ENCODE measurements at places on chromosomes 3 and 15.

GRCh38 chr15:40338921-40339620, 1.7 kb downstream of the CCDC9B start:
- DNase-seq, result no peak
- H3K4me3 ChIP-seq, result no peak overlapping the region
- peaks cover 5% of the 10 kb centered on the region for H3K4me1 ChIP-seq
- H3K36me3 ChIP-seq, result no peaks in the 10 kb centered on the region

DNA sequence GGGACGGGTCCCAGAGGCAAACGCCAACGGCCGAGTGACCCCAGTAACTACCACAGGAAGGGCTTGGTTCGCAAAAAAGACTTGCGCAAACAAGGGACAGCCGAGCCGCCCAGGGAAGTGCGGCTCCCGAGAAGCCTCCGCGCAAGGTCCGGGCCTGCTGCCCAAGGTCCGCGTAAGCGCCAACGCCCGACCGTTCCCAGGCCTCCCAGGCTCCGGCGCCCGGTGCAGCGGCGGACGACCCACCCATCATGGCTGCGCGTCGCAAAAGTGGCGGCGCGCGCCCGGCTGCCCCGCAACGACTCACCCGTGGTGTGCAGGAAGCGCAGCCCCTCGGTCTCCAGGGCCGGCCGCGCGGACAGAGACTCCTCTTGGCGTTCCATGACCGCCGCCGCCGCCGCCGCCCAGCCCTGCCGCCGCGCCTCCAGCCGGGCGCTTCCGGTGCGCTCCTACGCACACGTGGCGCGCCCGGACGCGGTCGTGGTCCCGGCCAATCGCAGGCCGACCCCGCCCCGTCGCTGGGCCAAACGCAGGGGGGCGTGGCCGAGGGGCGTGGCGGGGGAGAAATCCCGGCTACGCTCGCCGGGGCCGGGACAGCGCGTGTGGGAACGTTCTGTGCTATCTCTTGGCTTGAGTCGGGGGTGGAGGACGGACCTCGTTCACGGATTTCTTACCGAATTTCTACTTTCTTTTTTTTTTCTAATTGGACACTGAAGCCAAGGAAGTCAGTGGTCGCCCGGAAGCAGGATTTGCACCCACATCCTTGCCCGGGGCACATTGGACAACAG, at the start of gene SELENOS:
TSS of gene SELENOS (minus strand) at position 448 of the 785 bp plus-strand sequence. CDS start at position 380, 68 bp downstream.
- H3K27me3 ChIP-seq, result no peaks in the 10 kb centered on the region
- H3K4me3 ChIP-seq, result peak within 1 kb of the TSS; percentile 86

- no peak overlapping the region for H3K27ac ChIP-seq
- H3K4me1 ChIP-seq, result no peaks in the 10 kb centered on the region
- H3K4me3 ChIP-seq, result no peak overlapping the region
- no peak for DNase-seq
Measured at GRCh38 chr3:58144478-58145325, 66.1 kb downstream of the DNASE1L3 start.

- H3K4me3 ChIP-seq, result no peak overlapping the region
- no peak overlapping the region for H3K27ac ChIP-seq
- H3K36me3 ChIP-seq, result no peaks in the 10 kb centered on the region
- H3K4me1 ChIP-seq, result no peaks in the 10 kb centered on the region
Measured at GRCh38 chr15:34481370-34481769, 43.8 kb upstream of the GOLGA8A start.

GRCh38 chr3:46734773-46735172, 17.1 kb upstream of the PRSS50 start:
- H3K36me3 ChIP-seq, result no peaks in the 10 kb centered on the region
- H3K27ac ChIP-seq, result no peak overlapping the region
- no peak overlapping the region for H3K4me3 ChIP-seq
- H3K4me1 ChIP-seq, result no peaks in the 10 kb centered on the region
- DNase-seq, result no peak

- no peak for DNase-seq
- H3K4me3 ChIP-seq, result no peak overlapping the region
- no peaks in the 10 kb centered on the region for H3K36me3 ChIP-seq
- peaks cover 21% of the 10 kb centered on the region for H3K4me1 ChIP-seq
- H3K27me3 ChIP-seq, result no peaks in the 10 kb centered on the region
Measured at GRCh38 chr3:195263193-195263924, 7.6 kb downstream of the XXYLT1 start.

DNA sequence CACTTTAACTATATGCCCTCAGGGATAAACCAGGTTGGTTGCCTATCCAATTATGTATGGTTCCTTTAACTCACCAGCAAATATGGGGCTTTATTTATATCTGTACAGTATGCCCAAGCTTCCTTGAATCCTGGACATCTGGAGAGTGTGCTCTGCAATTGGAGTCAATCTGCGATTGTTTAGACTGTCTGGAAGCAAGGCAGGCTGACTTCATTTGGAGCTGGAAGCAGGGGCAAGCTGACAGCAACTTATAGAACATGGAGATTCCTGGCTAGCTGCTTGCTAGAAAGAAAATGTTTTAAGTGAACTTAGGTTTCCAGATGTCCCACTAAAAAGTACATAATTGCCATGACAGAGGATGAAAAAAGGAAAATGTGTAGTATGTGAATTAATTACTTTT, 63.7 kb upstream of the TPRG1 start:
- H3K27me3 ChIP-seq, result no peaks in the 10 kb centered on the region
- no peaks in the 10 kb centered on the region for H3K36me3 ChIP-seq
- peak; percentile 59 for DNase-seq
- no peak overlapping the region for H3K27ac ChIP-seq

DNA sequence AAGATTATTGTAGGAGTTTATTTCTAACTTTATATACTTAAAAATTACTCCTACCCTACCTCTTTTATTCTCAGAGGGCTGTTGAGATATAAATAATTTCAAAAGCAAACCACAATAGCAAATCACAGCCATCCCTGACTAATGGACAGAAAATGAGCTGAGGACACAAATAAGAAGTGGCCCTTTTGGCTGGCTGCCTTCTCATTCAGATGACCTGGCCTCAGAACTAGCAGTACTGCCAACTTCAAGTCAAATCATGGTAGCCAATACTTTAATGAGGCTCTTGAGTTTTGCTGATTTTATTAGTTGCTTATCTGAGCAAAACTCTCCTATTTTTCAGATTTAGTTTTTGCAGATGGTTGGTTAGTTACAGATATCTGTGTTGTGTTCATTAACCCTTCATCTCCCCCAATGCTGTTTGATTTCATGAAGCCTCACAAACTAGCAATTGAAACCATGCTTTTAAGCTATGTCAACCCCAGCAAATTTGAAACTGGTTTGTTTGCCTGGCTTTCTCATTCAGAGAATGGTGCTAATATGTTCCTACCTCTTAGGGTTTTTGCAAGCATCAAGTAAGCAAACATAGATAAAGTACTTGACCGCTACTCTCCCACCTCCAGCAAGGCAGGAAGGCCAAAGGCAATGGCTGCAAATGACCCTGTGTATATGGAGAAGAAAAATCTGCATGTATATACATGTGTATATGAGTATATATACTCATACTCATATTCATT, 73.4 kb upstream of the HACD2 start:
- no peak overlapping the region for H3K4me3 ChIP-seq
- DNase-seq, result peak; percentile 74
- H3K36me3 ChIP-seq, result no peaks in the 10 kb centered on the region
- H3K4me1 ChIP-seq, result peaks cover 39% of the 10 kb centered on the region
- peak overlapping the region; percentile 47 for H3K27ac ChIP-seq

- peaks cover 31% of the 10 kb centered on the region for H3K4me1 ChIP-seq
- H3K4me3 ChIP-seq, result peak overlapping the region; percentile 17
- no peaks in the 10 kb centered on the region for H3K27me3 ChIP-seq
- H3K27ac ChIP-seq, result peak overlapping the region; percentile 99
- no peaks in the 10 kb centered on the region for H3K36me3 ChIP-seq
Measured at GRCh38 chr3:129626744-129627349, 20.4 kb upstream of the PLXND1 start.

DNA sequence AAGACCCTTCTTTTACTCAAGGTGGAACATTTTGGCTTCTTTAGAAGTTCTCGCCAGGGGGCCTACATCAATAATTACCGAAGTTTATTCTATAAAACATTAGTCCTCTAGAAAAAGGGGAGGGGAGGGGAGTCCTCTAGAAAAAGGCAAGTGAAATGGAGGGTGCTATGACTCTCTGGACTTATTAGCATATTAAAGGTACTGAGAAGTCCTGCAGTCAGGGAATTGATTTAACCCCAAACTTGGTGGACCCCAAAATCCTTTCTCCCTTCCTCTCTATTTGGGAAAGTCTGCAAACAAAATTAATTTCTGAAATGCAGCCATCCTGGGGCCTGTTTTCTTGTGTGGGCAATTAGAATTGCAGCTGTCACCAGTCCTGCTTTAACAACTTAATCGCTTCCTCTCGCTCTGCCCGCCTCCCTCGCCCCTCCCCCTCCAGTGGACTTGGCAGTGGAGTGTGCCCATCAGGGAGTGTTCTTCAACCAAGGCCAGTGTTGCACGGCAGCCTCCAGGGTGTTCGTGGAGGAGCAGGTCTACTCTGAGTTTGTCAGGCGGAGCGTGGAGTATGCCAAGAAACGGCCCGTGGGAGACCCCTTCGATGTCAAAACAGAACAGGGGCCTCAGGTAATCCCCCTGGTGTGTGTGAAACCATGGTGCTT, 18.9 kb upstream of the LRRK1 start:
- no peaks in the 10 kb centered on the region for H3K36me3 ChIP-seq
- no peak for DNase-seq
- no peak overlapping the region for H3K27ac ChIP-seq
- no peaks in the 10 kb centered on the region for H3K27me3 ChIP-seq

DNA sequence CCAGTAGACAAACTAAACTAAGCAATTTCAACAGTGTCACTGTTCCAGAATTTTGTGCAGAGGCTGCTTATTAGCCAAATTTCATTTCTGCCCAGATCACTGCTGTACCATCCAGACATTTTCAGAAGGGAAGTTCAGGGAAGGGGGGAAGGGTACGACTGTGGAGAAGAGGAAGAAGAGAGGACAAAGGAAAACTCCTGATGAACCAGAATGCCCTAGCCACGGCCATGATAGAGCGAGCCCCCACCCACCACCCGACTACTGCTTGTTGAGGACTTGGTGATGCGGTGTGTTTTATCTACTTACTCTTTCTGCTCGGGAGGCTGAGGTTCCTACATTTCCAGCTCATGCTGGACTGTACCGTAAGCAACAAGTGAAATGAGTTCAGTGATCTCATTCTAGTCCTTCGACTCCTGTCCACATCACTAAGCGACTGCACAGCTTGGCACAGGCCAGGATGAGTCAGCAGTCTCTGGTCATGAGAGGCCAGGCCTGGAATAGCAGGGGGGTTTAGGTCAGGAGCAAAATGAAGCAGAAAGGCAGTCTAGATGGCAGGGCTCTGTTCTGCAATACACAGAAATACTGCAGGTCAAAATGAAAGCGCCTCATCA, 330.8 kb downstream of the TIGIT start:
- no peaks in the 10 kb centered on the region for H3K36me3 ChIP-seq
- no peak overlapping the region for H3K4me3 ChIP-seq
- no peaks in the 10 kb centered on the region for H3K27me3 ChIP-seq
- peak; percentile 75 for DNase-seq

GRCh38 chr3:100560426-100560825, 49.0 kb upstream of the ADGRG7 start:
- no peak overlapping the region for H3K4me3 ChIP-seq
- H3K27me3 ChIP-seq, result no peaks in the 10 kb centered on the region
- peak; percentile 42 for DNase-seq
- peaks cover 21% of the 10 kb centered on the region for H3K4me1 ChIP-seq
- no peak overlapping the region for H3K27ac ChIP-seq

GRCh38 chr15:39598958-39599845, 18.3 kb downstream of the THBS1 start:
- H3K27me3 ChIP-seq, result no peaks in the 10 kb centered on the region
- no peak overlapping the region for H3K4me3 ChIP-seq
- peaks cover 3% of the 10 kb centered on the region for H3K36me3 ChIP-seq
- no peak overlapping the region for H3K27ac ChIP-seq

DNA sequence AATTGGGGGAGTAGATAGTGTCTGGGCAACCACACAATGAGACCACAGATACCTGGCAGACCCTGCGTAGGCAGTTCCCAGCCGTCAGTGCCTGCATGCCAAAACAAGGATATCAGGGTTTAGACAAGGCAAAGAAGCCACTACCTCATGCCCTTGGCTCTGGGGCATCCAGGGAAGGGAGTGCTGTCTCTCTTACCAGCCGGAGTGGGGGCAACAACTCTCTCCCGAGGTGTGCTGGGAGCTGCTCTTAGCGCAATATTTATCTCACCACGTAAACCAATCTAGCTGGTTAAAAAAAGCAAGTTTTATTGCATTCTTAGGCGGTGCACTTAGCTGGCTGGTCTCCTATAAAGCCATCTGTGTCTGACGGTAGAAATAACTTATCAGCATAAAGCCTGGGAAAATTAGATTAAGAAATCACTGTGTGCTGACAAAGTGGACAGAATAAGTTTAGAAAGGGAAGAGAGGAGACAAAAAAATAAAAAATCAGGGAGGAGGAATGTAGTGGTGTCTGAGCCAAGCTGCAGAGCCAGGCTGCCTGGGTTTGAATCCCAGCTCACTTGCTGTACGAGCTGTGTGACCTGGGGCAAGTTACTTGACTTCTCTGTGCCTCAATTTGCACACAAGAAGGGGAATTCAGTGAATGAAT, 273.2 kb downstream of the PDZRN3 start:
- H3K4me1 ChIP-seq, result no peaks in the 10 kb centered on the region
- no peaks in the 10 kb centered on the region for H3K27me3 ChIP-seq
- H3K4me3 ChIP-seq, result no peak overlapping the region
- H3K36me3 ChIP-seq, result no peaks in the 10 kb centered on the region
- H3K27ac ChIP-seq, result no peak overlapping the region

GRCh38 chr15:39580485-39581241, at the start of gene THBS1:
Gene THBS1, plus strand, starts transcription at chr15:39581079. Its CDS starts 779 bp downstream, at chr15:39581858.
- H3K4me3 ChIP-seq, result peak within 1 kb of the TSS; percentile 51
- peaks cover 9% of the 10 kb centered on the region for H3K36me3 ChIP-seq
- peak within 1 kb of the TSS; percentile 94 for H3K27ac ChIP-seq
- H3K27me3 ChIP-seq, result no peaks in the 10 kb centered on the region

DNA sequence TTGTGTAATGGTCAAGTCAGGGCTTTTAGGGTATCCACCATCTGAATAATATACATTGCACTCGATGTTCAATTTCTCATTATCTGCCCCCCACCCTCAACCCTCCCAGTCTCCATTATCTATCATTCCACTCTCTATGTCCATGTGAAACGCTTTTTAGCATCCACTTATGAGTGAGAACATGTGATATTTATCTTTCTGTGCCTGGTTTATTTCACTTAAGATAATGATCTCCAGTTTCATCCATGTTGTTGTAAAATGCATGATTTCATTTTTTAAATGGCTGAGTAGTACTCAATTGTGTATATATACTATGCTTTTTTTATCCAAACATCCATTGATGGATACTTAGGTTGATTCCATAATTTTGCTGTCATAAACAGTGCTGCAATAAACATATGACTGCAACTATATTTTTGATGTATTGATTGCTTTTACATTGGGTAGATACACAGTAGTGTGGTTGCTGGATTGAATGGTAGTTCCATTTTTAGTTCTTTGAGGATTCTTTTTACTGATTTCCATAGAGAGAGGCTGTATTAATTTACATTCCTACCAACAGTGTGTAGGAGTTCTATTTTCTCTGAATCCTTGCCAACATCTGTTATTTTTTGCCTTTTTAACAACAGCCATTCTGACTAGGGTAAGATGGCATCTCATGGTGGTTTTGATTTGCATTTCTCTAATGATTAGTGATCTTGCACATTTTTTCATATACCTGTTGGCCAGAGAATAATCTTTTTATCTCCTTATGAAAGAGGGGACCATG, 332.9 kb upstream of the TGFBR2 start:
- no peak overlapping the region for H3K27ac ChIP-seq
- no peaks in the 10 kb centered on the region for H3K36me3 ChIP-seq
- no peak for DNase-seq
- H3K4me3 ChIP-seq, result no peak overlapping the region
- H3K4me1 ChIP-seq, result no peaks in the 10 kb centered on the region

Measured in lung (tissue), 17 donors.